NCI-H2081 treated with DMSO at 0.1 percent for 48 hours (cell line): ENCODE measurements at places on chromosomes 2 and 18.

DNA sequence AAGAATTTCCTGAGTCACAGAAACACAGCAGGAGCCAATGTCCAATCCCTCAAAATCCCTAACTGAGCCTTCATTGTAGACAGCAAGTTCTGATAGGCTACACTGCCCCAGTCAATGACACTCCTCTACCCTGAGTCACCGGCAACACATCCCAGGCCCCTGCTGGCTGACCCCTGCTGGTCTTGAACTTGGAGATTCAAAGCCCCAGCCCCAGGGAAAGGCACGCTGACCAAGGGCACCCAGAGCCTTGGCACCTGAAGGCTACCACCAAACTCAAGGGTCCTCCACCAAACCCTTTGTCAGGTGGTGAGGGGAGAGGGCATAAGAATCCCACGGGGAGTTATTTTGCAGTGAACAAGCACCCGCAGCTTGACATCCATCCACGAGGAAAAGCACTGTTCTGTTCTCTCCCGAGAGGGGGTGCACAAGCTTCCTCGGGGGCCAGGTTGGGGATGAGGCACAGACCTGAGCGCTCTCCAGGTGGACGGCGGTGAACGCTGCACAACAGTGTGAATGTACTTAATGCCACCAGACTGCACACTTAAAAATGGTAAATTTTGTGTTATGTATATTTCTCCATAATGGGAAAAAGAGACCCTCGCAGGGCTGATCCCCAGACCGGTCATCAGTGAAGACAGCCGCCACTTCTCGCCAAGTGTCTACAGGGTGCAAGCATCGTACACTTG, 46.9 kb downstream of the TFCP2L1 start:
- DNase-seq: no peak

DNA sequence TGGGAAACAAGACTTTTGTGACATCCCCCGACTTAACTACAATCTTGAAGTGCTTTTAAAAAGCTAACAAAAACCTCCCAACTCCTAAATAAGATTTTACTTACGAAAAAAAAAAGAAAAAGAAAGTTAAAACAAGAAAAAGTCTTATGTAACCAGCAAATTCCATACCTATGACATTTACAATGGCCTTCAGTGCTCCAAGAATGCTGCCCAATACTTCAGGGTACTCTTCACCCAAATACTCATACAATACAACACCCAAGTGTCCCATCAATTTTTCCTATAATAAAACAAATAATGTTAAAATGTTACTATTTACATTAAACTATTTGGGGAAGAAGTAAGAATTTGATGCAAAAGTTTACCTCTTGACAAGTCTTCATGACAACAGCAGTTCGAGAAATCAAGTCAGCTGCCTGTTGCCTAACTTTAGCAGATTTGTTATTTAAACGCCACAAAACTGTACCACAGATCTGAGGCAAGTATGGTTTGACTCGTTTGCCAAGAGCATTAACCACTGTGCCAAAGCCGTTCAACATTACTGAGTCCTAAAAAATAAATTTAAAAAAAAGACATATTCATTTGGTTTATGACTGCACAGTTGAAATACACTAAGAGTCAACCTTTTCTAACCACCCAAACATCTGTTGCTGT, 34.8 kb downstream of the SF3B1 start:
- no peak for DNase-seq

DNA sequence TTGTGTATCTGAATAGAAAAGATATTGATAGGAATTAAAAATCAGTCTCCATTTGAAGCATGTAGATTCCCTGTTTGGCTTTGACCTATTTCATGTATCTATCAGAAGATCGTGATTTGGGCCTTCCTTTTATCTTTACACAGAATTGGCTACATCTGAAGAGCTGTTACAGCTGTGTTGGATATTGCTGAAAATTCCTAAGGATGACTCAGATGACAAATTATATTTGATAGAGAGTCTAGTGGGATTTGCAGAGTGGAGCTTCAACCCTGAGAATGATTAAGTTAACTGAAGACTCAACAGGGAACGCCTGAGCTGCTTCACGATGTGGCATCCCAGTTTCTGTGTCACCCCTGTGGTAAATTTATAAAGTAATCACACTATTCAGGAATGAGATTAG, 4.9 kb upstream of the COL3A1 start:
- DNase-seq: no peak

DNA sequence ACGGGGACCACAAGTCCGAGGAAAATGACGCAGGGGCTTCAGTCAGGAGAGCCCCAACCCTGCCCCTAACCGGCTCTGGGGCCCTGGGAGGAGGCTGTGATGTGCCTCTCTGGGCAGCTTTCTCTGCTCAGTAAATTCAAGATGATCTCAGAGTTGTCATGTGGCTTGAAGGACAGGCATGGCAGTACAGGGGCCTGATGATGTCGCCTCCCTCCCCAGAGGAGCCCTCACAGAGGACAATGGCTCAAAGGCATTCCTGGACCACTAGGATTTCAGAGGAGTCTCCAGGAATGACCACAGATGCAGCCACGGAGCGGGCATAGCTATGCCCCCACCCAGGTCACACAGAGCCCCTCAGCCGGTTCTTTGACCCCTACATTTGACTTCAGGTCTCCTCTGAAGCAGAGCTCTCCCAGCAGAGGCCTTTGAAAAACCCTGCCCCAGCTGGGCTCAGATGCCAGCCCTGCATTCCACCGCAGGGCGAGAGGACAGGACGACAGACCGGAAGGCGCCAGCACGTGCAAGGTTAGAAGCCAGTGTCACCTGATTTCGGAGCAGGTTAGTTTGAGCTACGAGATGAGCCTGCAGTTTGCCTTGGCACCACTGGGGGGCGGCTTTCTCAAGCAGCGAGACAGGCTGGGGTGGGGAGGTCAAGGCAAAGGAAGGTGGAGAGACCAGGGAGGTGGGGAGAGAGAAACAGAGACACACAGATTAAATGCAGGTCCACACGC, 39.2 kb downstream of the BIN1 start:
- no peak for DNase-seq

DNA sequence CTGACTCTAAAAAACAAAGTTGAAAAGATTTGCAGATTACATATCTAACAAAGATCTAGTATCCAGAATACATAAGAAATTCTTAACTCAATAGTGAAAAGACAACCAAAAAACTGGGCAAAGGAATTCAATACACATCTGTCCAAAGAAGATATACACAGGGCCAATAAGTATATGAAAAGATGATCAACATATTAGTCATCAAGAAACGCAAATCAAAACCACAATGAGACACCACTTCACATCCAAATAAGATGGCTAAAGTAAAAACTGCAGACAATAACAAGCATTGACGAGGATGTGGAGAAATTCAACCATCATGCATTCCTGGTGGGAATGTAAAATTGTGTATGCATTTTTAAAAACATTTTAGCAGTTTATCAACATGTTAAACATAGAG, 256.0 kb downstream of the EIPR1 start:
- DNase-seq: no peak

DNA sequence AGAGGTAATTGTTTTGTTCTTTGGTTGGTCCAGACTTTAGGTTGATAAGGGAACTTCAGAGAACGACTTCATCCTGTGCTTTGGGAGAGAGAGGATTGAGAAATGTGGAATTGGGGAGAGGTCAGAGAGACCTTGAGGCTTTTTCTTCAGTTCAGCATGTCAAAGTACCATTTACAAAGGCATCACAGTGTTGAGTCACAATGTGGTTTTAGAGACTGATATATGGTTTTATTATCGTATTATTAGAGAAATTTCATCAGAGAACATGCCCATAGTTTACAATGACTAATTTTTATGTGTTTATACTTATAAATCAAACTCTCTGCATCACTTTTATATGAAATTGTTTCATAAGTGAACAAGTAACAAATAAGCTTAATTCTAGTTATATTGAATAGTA, 626.6 kb downstream of the DSC3 start:
- no peak for DNase-seq

DNA sequence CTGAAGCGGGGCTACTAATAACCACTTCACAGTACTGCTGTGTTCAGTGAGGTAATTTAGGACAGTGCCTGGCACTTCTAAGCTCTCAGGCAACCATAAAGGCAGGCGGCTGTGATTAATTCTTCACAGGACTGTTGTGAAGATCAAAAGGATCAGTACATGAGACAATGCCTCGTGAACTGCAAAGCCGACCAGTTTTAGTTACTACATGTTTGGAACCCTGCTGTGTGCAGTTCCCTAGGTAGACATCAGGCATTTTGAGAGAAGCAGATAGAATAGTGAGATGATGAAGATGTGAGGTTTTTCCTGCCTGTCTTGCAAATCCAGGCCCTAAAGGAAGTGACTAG, 19.1 kb downstream of the EFHD1 start:
- DNase-seq: no peak

GRCh38 chr2:211434773-211435172, 878.4 kb downstream of the CPS1 start:
- DNase-seq: no peak

- no peak for DNase-seq
These were observed 115.4 kb downstream of the ACAA2 start for GRCh38 chr18:49697757-49698524.

GRCh38 chr2:50786345-50786744, 245.6 kb downstream of the NRXN1 start:
- DNase-seq: no peak

DNA sequence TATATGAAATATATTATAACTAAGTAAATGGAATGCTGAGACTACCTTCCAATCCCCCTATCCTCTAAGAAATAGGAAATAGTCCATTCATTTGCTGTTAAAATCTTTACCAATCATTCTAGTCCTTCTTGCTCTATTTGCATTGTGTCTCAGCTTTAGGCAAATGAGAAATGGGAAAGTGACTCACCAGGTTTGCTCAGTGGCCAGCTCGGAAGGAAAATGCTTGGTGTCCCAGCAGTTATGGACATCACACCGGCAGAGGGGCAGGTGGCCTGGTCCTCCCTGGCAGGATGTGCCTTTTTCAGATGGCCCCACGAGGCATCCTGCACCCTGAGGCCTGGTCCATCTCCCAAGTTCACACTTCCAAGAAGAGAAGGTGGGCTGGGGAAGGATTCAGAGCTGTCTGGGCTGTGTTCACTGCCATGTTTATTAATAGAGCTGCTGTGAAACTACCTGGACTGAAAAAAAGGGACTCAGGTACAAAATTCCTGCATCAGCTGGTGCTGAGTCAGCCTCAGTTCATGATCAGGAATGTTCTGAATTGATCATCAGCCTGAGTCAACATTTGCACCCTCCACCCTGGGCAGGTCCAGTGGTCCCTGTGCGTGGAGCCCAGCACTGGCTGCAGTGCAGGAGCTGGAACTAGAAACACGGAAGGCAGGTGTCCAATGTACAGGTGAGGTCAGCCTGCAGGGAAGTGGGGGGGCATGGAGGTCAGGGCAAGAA, 60.1 kb upstream of the ARL4C start:
- no peak for DNase-seq

DNA sequence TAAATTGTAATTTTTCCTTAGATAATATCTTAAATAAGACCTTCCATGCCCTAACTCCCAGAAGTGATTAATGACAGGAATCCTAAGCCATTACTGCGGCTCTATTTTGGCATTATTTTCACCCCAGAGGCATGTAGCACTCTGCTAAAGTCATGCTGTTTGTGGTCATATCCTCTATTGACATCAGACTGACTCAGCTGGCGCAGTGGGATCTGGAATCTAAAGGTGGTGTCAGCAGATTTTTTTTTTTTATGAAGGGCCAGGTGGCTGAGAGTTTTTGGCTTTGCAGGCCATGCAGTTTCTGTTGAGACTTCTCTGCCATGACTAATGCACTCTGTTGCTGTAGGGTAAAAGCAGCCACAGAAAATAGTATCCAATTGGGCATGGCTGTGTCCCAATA, 64.1 kb upstream of the ACVR1C start:
- no peak for DNase-seq

DNA sequence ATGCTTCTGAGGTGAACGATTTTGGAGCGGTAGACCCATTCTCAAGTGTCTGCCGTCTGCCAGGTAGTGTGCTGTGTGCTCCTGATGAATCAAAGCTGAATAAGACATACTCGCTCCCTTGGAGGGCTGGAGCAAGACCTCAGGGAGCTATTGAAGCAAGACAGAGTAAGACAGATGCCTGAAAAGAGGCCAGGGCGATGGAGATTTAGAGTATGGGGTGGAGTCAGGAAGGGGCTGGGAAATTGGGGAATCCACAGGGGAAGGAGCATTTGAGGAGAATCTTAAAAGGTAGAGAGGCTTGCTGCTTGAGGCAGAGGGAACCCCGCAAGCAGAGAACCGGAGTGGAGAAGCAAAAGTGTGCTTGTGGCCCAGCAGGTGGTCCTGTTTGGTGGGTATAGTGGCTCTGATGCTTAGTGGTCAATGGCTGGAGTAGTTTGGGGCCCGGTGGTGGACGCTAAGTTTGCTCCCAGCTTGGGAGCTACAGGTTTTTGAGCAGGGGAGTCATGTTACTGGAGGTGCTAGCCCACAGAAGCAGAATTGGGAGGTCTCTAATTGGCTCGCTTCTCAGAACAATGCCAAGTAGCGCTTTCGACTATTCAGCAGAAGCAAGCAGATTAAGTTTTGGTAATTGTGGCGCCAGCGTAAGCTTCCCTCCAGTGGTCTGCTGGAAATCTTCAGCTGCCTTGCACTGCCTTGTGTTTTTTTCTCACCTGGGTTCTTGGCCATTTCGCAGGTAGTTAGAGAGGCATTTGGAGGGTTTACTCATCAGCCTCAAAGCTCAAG, 2.0 kb downstream of the CNNM4 start:
- no peak for DNase-seq

GRCh38 chr2:148046802-148047201, 25.9 kb downstream of the MBD5 start:
- DNase-seq: no peak

DNA sequence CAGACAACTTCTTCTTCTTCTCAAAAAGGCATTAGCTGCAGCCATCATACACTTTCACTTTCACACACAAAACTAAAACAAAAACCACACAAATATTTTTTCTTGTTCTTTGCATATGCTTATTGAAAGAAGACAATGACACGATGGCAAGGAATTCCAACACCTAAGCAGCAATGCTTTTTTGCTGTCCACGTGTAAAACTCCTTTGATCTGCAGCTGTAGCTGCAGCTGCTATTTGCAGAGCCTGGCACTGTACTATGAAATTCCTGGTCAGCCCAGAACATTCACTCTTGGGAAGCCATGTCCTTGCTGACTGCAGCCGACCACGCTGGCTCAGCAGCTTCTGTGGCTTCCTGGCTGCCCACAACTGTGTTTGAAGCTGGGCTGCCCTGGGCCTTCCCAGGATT, 316.2 kb downstream of the CDH2 start:
- no peak for DNase-seq

GRCh38 chr2:109054865-109055264, 65.8 kb upstream of the EDAR start:
- no peak for DNase-seq

DNA sequence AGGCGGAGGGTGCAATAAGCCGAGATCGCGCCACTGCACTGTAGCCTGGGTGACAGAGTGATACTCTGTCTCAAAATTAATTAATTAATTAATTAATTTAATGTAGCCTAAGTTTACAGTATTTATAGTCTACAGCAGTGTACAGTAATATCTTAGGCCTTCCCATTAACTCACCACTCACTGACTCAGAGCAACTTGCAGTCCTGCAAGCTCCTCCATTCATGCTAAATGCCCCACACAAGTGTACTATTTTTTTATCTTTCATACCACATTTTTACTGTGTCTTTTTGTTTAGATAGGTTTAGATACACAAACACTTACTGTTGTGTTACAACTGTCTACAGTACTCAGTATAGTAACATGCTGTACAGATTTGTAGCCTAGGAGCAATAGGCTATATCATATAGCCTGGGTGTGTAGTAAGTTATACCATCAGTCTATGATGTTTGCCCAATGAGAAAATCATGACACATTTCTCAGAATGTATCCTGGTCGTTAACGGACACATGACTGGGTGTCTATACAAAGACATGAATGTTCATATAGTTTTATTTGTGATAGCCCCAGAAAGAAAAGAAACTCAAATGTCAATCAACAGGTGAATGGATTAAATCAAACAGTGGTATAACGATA, 15.8 kb upstream of the RNU2-63P start:
- DNase-seq: no peak

- no peak for DNase-seq
These were observed 189.6 kb downstream of the MYCN start for GRCh38 chr2:16129716-16130540.
